ENCODE measurements at places on chromosomes 2 and 18. TPM values are rescaled to one million over a fixed set of nuclear protein-coding genes. Genes with fewer than 3 reads are reported as not detected.

Gene DCAF17
- total RNA-seq = 5.8 TPM

Gene ANKRD62
- total RNA-seq = not detected

Gene C1QL2
- not detected for total RNA-seq

Gene SERPINB3
- not detected for total RNA-seq

Gene ANKRD30B
- total RNA-seq = not detected

Gene CFAP65
- total RNA-seq = not detected

Gene STPG4
- total RNA-seq = not detected

Gene TTN
- total RNA-seq = 3,610 TPM

Gene MYOM1
- total RNA-seq = 724 TPM

Gene ANTXR1
- total RNA-seq = 28.9 TPM

Gene CTDP1
- 10.2 TPM for total RNA-seq

Gene PIEZO2
- total RNA-seq = 1.1 TPM

Gene SERPINB10
- total RNA-seq = not detected

Gene BMP10
- 0.25 TPM for total RNA-seq

Gene GALM
- 16.9 TPM for total RNA-seq

Gene SFT2D3
- total RNA-seq = 3.1 TPM

Gene PARD3B
- total RNA-seq = 6.5 TPM

Gene PPP3R1
- 38.5 TPM for total RNA-seq

Gene ABCA12
- total RNA-seq = not detected

Gene FOXD4L1
- not detected for total RNA-seq

Gene GMPPA
- 21.6 TPM for total RNA-seq

Gene ADRA2B
- 5.0 TPM for total RNA-seq

Gene ITPRIPL1
- total RNA-seq = 1.3 TPM

Gene LYPD6B
- total RNA-seq = not detected

Gene PLCL1
- 100 TPM for total RNA-seq

Gene FBLN7
- total RNA-seq = 0.32 TPM

Gene GRHL1
- 1.0 TPM for total RNA-seq

Gene KCNG2
- not detected for total RNA-seq

Gene FLACC1
- total RNA-seq = 5.0 TPM

Gene ELOA2
- not detected for total RNA-seq

Gene GPR45
- not detected for total RNA-seq

Gene ANKRD53
- 0.92 TPM for total RNA-seq

Gene VPS4B
- total RNA-seq = 20.6 TPM

Gene MFF
- 101 TPM for total RNA-seq

Gene FAM168B
- 96.1 TPM for total RNA-seq

Gene DLX1
- total RNA-seq = not detected

Gene C2orf15
- 0.30 TPM for total RNA-seq

Gene ZBTB7C
- 2.1 TPM for total RNA-seq

Gene FBXO36
- 0.55 TPM for total RNA-seq

Gene CXCR1
- total RNA-seq = 0.69 TPM

Gene PAX8
- total RNA-seq = 0.30 TPM

Gene ESPNL
- not detected for total RNA-seq

Gene CDKL4
- total RNA-seq = 0.59 TPM

Gene PSMA8
- total RNA-seq = 0.20 TPM

Gene LPIN2
- 10.6 TPM for total RNA-seq

Gene SRBD1
- total RNA-seq = 6.3 TPM

Gene MBD5
- total RNA-seq = 33.7 TPM

Gene FEV
- not detected for total RNA-seq

Gene CRACDL
- 4.0 TPM for total RNA-seq

Gene C2orf72
- 0.07 TPM for total RNA-seq

Gene EPAS1
- total RNA-seq = 212 TPM

Gene PPP1R1C
- total RNA-seq = 25.2 TPM

Gene SULT1C2
- 0.55 TPM for total RNA-seq

Gene CSRNP3
- total RNA-seq = 4.2 TPM
